Body of pancreas (tissue), 4 donors: ENCODE measurements at places on chromosomes 11 and 22.

GRCh38 chr11:90874986-90875385 lies 652.1 kb upstream of the CHORDC1 start:
- H3K4me1 ChIP-seq, result no peaks in the 10 kb centered on the region
- H3K4me3 ChIP-seq, result no peak overlapping the region
- H3K36me3 ChIP-seq, result no peaks in the 10 kb centered on the region
- no peak overlapping the region for H3K27ac ChIP-seq
- DNase-seq, result no peak

DNA sequence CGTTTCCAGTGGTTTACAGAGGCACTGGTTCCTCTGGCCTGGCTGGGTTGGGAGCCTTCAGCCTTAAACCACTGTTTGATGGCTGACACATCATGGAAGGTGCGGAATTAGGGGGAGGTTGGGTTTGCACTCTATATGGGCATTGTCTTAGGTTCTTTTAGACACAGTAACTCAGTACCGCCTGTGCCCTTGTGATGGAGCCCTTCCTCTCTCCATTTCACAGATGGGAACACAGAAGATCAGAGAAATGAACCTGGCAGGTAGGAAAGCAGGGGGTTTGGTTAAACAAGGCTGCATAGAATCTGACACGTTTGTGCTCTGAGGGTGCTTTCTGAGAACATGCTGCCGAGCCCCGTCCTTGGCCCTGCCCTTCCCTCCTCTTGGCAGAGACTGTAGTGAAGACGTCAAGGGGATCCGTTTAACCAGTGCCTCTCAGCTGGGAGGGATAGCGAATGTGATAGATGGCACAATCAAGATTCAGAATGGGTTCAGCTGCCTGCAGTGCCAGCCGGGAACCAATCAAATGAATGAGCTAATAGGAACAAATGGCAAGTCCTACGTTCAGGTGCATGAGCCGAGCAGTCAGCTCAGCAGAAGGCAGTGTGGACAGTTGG lies 228.6 kb downstream of the TBC1D22A start:
- H3K27ac ChIP-seq, result no peak overlapping the region
- no peaks in the 10 kb centered on the region for H3K27me3 ChIP-seq
- no peak for DNase-seq
- H3K36me3 ChIP-seq, result no peaks in the 10 kb centered on the region

DNA sequence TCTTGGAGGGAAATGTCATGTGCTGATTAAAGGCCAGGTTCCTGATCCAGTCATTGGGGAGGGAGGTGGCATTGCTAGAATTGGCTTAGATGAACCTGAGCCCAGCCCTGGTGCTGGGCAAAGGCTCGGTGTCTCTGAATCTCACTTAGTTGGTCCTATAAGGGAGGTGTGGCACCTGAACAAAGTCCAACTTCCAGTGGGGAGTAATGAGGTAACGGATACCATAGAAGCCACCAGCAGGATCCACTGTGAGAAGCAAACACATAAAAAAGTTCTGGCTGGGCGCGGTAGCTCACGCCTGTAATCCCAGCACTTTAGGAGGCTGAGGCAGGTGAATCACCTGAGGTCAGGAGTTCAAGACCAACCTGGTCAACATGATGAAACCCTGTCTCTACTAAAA lies 26.6 kb downstream of the PRDM11 start:
- H3K36me3 ChIP-seq, result no peaks in the 10 kb centered on the region
- H3K27ac ChIP-seq, result no peak overlapping the region
- H3K4me3 ChIP-seq, result no peak overlapping the region

GRCh38 chr11:118311518-118311917 lies 7.0 kb downstream of the CD3E start:
- H3K27me3 ChIP-seq, result no peaks in the 10 kb centered on the region
- no peak overlapping the region for H3K27ac ChIP-seq
- no peaks in the 10 kb centered on the region for H3K36me3 ChIP-seq
- no peak overlapping the region for H3K4me3 ChIP-seq
- H3K4me1 ChIP-seq, result peaks cover 21% of the 10 kb centered on the region

- H3K27me3 ChIP-seq, result no peaks in the 10 kb centered on the region
- DNase-seq, result no peak
- no peaks in the 10 kb centered on the region for H3K36me3 ChIP-seq
Observed at GRCh38 chr11:88523386-88524071, 186.0 kb upstream of the CTSC start.

GRCh38 chr22:29258407-29259252 lies 9.2 kb downstream of the RHBDD3 start:
- H3K36me3 ChIP-seq, result no peaks in the 10 kb centered on the region
- no peaks in the 10 kb centered on the region for H3K27me3 ChIP-seq

DNA sequence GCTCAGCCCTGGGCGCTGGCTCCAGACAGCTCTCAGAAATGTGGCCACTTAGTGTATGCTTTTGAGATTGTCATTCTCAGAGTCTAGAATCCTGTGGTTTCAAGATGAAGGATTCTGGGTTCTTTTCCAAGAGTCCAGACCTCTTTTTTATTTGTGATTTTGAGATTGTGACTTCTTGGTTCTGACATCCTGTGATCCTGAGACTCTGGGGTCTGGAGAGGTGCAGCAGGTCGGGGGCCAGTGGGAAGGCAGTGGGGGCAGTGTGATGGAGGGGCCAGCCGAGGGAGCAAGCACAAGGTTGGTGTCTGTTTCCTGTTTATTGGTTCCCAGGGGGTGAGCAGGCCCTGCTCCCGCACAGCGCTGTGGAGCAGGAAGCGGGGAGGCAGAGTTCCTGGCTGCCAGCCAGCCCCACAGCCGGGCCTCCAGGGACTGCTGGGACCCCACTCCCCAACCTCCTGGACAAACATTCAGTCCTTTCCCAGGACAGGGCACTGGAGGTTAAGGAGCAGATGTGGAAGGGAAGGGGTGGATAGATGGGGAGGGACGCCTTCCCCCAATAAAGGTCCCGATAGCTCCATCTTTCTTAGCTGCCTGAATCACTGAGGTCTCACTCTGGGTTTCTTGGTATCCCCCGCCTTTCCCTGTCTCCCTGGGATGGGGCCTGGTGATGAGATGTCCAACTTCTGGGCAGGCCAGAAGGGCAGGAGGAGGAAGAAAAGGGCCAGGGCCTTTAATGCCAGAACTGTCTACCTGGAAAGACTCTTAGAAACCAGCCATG lies 13.7 kb downstream of the ARHGEF17 start:
- H3K36me3 ChIP-seq, result no peaks in the 10 kb centered on the region
- H3K27me3 ChIP-seq, result no peaks in the 10 kb centered on the region
- peak; percentile 53 for DNase-seq
- peaks cover 35% of the 10 kb centered on the region for H3K4me1 ChIP-seq
- H3K4me3 ChIP-seq, result no peak overlapping the region
